ENCODE measurements at places on chromosomes 1 and 21.

DNA sequence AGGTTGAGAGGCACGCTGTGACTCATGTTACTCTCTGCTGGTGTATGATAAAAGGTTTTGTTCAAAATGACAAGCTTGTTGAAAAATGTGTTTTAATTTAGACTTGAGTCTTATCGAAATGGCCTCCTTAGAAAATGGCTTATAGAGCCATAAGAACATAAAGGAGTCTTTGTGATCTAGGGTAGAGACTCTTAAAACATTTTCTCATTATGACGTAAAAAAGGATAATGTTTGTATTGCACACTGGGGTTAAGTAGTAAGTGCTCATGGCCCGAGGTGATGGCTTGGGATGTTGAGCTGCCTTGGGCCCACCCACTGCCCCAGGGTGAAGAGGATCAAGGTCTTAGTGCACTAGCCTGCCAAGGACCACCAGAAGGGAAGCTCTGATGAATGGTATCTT is 117.4 kb downstream of the DISC1 start:
- DNase-seq: no peak

- no peak for DNase-seq
Observed at GRCh38 chr1:62011006-62011405, 183.6 kb upstream of the L1TD1 start.

DNA sequence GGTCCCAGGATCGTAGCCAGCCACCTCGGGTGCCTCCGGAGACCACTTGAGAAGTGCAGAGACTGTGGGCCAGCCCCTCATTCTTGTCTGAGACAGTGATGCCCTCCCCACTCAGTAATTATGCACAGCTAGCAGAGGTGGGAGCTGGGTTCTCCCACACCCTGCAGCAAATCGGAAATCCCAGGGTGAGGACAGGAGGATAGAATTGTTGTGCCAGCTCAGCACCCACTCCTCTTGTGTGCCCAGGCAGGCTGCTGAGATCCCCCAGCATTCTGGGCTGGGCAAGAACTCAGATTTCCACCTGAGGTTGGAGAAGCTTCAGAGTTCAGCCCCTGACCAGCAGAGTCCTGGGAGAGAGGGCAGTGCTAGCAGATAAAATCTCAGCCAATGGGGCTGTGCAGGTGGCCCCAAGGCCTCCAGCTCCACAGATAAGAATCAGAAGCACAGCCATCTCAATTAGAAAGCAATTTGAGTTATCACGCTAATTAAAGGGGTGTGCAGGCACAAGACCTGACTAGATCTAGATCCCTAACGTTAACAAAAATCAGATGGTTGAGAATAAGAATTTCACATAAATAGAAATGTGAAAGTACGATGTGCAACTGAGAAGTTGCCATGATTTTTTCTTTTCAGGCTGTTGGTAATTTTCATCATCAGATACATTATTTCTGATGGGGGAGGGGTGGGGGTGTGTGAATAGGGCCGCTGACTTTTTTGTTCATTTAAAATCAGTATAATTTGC is 45.5 kb upstream of the IRF2BP2 start:
- no peak for DNase-seq

- no peak for DNase-seq
Observed at GRCh38 chr1:98669355-98670296, 8.1 kb downstream of the SNX7 start.

DNA sequence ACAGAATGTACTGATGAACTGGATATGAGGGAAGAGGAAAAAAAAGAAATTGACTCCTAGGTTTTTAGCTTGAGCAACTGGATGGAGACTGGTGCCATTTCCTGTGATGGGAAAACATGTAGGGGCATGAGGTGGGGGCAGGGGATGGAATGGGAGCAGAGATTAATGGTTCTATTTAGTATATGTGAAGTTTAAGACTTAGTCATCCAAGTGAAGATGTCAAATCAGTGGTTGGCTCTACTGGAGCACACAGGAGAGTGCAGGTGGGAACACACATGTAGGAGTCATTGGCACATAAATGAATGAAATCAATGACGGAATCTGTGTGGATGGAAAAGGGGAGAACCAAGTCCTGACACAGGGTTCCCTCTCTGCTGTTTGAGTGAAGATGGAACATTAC is 224.4 kb upstream of the COA6 start:
- DNase-seq: no peak

GRCh38 chr1:31866450-31867032 is 50.7 kb upstream of the SPOCD1 start:
- DNase-seq: no peak

DNA sequence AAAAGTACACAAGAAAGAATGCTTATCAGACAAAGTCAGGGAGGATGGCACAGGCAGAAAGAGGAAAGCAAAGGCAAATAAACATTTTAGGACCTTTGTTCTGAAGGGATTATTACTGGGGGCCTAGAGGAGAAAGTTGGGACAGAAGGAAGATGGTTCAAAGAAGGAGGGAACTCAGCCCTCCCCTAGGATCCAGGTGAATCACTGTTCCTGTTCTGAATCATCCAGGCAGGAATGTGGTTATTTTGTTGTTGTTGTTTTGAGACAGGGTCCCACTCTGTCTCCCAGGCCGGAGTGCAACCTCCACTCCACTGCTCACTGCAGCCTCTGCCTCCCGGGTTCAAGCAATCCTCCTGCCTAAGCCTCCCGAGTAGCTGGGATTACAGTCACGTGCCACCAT is 38.5 kb upstream of the PSEN2 start:
- DNase-seq: no peak

DNA sequence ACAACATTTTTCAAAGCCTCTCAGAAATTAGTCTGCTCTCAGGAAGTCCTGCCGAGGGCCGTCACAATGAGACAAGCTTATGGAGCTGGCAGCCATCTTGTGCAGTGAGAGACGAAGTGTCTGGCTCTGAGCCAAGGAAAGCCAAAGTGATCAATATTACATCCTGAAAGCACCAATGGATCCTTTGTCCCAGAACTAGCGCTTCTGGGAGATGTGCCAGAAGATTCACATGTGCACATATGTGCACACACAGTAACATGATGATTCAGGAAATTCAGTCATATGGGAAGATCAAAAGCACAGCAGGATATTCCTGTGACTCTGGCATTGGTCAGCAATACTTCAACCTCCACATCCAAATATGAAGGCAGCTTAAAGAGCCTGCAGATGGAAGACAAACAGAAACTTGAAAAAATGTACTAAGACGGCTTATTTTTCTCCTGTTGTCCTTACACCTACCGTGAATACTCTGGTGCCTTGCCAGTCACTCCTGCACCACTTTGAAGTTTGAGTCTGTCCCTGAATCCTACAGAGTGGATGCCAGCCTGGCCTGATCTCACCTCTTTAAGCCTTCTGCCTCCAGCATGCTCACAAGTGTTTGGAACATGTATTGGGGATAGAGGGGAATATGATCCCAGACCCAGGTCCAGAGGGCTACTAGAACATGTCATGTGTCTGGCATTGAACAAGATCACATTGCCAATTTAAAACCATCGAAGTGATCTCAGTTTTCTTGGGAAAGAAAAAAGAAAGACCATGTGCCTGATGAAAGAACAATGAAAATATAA is 44.5 kb upstream of the PRRX1 start:
- no peak for DNase-seq

DNA sequence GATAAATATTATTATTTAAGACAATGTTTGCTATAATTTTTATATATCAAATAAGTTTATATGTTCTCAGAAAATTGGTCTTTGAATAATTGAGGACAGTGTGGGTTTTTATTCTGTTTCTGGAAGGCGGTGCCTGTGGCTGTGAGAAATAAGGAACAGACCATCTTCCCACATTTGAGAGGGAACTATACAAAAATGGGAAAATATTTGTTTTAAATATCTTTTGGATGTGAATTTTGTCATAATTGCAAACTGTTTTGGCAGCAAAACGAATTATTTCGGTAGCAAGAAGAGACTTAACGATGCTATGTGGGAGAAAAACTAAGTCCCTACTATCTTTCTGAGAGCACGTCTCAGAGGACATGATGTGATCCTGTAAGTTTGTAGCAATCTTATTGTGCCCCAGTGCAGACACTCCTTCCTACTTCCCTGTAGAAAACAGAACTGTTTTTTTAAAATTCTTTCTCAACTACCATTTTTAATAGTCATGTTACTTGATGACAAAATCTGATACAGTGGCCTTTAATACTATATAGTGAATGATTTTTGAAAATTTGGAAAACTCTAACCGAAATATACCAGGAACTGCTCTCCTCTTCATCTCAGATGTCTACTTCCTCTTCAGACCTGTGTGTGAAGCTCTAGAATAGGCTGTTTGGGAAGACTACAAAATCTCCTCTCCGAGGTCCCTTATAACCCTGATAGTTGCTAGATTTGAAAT is 25.4 kb downstream of the PTPRC start:
- no peak for DNase-seq

- no peak for DNase-seq
Observed at GRCh38 chr1:176444286-176444685, 18.7 kb upstream of the PAPPA2 start.

DNA sequence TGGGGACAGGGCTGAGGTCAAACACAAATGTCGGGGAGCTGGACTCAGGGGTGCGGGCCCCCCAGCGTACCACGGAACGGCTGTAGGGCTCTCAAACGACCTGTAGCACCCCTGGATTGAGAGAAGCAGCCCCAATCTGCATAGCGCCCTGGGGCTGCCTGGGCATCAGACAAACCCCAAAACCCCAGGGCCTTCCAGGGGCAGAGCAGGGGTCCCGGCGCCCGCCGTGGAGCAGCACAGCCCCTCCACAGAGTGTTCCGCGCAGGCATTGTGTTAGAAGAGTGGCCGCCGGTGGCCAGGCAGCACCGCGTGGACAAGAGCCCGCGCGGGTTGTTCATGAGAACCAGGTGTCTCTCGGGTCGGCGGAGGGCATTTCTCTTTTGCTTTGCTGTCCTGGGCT is 64.2 kb upstream of the ARHGEF16 start:
- DNase-seq: no peak

DNA sequence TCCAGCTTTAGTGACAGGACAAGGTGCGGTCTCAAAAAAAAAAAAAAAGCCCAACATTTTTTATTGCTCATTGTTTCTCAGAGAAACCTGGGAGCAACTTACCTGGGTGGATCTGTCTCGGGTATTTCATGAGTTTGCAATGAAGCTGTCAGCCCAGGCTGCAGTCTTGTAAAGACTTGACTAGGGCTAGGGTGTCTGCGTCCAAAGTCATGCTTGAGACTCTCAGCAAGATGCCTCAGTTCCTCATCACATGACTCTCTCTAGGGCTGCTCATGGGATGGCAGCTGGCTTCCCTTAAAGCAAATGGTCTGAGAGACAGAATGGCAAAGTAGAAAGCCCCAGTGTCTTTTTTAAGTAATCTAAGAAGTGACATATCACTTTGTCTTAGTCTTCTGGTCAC is 8.1 kb downstream of the GABPA start:
- DNase-seq: no peak

- no peak for DNase-seq
Observed at GRCh38 chr1:15146142-15146680, 7.3 kb upstream of the TMEM51 start.

- no peak for DNase-seq
Observed at GRCh38 chr1:50783286-50783685, 176.8 kb downstream of the FAF1 start.

DNA sequence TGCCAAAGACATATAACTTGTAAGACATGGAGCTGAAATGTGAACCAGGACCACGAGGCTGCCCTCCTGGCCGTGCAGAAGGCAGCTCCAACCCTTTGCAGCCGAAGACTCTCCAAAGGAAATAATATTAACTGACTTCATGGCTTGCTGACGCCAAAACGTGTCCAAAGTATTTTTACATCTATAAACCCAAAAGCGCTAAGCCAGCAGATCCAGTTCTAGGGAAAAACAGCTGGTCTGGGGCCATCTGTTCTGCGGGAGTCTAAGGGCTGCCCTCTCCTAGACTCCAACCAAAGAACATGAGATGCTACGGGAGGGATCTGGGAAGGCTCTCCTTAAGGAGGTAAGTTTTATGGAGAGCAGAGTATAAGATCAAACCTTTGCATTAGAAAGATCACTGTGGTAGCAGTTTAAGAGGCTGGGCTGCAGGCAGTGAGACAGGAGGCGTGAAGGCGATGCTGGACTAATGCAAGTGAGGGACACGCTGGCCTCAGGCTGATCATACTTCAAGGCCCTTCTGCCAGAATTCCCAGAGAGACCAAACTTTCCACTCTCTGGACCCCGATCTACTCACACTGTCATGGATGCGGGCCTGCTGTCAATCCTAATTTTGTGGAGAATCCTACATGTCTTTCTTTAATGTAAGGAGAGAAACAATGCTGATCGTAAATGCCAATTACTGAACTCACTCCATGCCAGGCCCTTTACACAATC is 1.2 kb downstream of the TMEM53 start:
- DNase-seq: no peak

GRCh38 chr1:58497499-58497898 is 49.0 kb downstream of the OMA1 start:
- DNase-seq: no peak

- DNase-seq: no peak
Observed at GRCh38 chr1:25724201-25724600, 75.8 kb upstream of the SELENON start.

GRCh38 chr1:89354205-89354604 is 9.7 kb upstream of the GBP6 start:
- DNase-seq: no peak

- DNase-seq: no peak
Observed at GRCh38 chr1:218409946-218410510, 64.9 kb downstream of the TGFB2 start.

DNA sequence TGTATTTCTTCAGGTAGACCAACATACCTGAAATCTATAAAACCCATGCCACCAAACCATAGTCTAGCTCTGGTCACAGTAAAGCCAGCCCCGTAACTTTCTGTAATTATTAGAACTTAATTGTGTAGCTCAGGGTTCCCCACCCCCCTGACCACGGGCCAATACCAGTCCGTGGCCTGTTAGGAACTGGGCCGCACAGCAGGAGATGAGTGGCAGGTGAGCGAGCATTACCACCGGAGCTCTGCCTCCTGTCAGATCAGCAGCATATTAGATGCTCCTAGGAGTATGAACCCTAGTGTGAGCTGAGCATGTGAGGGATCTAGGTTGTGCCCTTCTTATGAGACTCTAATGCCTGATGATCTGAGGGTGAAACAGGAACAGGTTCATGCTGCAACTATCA is 14.6 kb downstream of the TENT5C start:
- DNase-seq: no peak

GRCh38 chr1:238562341-238562740 is 671.6 kb upstream of the ZP4 start:
- DNase-seq: no peak

DNA sequence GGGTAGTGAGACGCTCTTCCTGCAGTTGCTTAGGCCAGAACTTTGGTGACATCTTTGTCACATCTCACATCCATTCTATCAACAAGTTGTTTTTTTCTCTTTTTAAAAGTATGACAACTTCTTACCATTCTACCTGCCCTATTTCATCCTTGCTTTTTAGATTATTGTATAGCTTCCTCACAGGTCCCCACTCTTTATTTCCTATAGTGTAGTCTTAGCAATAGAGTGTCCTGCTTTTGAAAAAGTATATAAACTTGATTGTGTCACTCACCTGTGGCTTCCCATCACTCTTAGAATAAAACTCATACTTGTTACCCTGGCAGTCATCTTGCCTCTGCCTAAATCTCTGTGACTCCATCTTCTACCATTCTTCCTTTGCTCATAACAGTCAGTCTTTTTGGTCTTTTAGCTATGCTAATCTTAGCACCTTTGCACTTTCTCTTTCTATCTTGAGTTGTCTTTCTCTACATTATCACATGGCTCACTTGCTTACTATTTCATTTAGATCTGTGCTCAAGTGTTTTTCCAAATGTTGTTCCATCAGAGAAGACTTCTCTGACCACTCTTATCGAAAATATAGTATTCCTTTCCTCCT is 9.5 kb downstream of the CDC73 start:
- no peak for DNase-seq

Data from stimulated activated CD4-positive, alpha-beta T cell treated with anti-CD3 and anti-CD28 coated beads, Interleukin-12 subunit alpha, Interleukin-12 subunit beta, amount 100 ng/mL, for 4 hours (primary cell).